ENCODE measurements at places on chromosomes 11 and 22. TPM values are rescaled to one million over a fixed set of nuclear protein-coding genes. Genes with fewer than 3 reads are reported as not detected.
A peak's percentile ranks its signal among the peaks of the same experiment; 100 is the strongest.

FAM180B gene
- not detected for total RNA-seq

ZNF280B gene
- total RNA-seq: 0.96 TPM

DNA sequence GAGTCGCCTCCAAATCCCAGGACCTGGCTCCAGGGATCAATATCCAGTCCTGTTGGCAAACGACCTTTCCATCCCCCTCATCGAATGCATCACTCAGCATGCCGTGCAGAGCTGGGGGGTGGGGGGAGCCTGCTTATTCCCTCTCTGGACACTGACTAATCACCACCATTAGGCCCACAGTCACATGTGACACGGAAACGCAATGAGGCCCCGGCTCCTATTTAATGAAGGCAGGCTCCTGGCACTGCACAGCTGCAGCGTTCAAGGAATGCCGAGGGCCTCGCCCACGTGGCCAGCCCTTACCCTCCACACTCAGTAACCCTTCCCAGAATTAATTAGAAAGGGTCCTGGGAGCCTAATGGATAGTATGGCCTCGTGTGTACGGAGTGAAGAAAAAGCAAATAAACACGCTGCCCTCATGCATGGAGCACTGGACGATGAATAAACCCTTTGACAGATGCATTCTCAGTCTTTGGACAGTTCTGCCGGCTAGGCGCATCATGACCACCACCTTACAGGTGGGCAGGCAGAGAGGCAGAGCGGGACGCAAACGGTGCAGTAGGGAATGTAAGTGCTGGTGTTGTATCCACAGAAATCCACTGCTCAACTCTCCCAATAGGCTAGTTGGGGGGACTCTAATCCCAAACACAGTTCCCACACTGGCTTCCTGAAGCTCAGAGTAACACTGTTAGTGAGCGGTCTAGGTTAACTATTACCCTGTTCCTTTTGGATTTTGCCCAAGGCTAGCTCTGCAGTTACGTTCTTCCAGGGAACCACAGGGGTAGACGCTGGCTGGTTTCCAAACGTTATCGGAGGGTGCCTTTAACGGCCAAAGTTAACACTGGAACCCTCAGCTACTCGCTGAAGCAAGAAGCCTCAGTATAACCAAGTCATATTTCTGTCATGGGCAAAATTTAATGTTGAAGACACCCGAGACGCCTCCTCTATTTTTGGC is 490.1 kb downstream of the OPCML start:
- no peak overlapping the region for H3K27ac ChIP-seq
- H3K27me3 ChIP-seq: no peaks in the 10 kb centered on the region
- no peak overlapping the region for H3K4me3 ChIP-seq
- DNase-seq: no peak

GRCh38 chr22:39422101-39422500 is 22.5 kb downstream of the TAB1 start:
- no peaks in the 10 kb centered on the region for H3K4me1 ChIP-seq
- H3K4me3 ChIP-seq: no peak overlapping the region
- H3K27ac ChIP-seq: no peak overlapping the region
- DNase-seq: no peak

GRCh38 chr11:113871336-113871735 is 4.0 kb downstream of the USP28 start:
- H3K27me3 ChIP-seq: no peaks in the 10 kb centered on the region
- H3K27ac ChIP-seq: no peak overlapping the region
- no peaks in the 10 kb centered on the region for H3K36me3 ChIP-seq
- no peak for DNase-seq
- peaks cover 7% of the 10 kb centered on the region for H3K4me1 ChIP-seq

DNA sequence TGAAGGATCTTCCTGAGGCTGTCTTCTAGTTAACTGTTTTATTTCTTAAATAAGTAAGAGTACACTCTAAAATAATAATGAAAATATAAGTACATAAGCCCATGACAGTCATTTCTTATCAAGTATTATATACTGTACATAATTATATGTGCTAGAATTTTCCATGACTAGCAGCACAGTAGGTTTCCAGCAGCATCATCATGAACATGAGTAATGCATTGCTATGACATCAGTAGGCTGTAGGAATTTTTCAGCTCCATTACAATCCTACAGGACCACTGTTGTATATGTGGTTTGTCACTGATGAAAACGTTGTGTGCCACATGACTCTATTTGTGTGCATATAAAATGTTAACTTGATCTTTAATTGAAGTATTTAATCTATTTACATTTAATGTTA is 22.0 kb downstream of the ZNF202 start:
- H3K36me3 ChIP-seq: no peaks in the 10 kb centered on the region
- H3K27me3 ChIP-seq: no peaks in the 10 kb centered on the region
- H3K27ac ChIP-seq: no peak overlapping the region
- no peak overlapping the region for H3K4me3 ChIP-seq

DNA sequence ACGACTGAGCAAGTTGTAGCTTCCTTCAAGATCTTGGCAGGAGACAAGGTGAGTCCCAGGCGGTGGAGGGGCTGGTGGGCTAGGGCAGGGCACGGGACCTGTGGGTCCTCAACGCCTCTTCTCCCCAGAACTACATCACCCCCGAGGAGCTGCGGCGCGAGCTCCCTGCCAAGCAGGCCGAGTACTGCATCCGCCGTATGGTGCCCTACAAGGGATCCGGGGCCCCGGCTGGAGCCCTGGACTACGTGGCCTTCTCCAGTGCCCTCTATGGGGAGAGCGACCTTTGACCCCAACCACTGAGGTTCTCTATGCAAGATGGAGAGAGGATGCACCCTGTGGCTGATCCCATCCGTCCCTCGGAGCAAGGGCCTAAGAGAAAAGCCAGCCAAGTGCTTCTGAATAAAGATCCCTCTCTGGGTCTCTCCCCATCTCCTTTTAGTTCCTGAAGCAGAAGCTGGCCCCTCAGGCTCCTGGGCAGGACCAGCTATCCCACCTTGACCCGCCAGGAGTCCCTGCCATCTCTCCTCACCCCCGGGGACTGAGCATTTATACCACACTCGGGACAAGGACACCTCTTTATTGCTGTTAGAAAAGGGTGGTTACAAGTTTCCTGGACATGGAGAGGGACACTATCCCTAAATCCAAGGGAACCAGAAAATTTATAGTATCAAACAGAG is 5.4 kb downstream of the CTSF start:
- H3K4me1 ChIP-seq: no peaks in the 10 kb centered on the region
- no peak for DNase-seq
- peaks cover 3% of the 10 kb centered on the region for H3K27me3 ChIP-seq
- no peak overlapping the region for H3K4me3 ChIP-seq

- peaks cover 4% of the 10 kb centered on the region for H3K36me3 ChIP-seq
- peak overlapping the region; percentile 84 for H3K27ac ChIP-seq
- DNase-seq: no peak
- H3K27me3 ChIP-seq: no peaks in the 10 kb centered on the region
Measured at GRCh38 chr11:67272327-67273259, 6.3 kb downstream of the GRK2 start.

DNA sequence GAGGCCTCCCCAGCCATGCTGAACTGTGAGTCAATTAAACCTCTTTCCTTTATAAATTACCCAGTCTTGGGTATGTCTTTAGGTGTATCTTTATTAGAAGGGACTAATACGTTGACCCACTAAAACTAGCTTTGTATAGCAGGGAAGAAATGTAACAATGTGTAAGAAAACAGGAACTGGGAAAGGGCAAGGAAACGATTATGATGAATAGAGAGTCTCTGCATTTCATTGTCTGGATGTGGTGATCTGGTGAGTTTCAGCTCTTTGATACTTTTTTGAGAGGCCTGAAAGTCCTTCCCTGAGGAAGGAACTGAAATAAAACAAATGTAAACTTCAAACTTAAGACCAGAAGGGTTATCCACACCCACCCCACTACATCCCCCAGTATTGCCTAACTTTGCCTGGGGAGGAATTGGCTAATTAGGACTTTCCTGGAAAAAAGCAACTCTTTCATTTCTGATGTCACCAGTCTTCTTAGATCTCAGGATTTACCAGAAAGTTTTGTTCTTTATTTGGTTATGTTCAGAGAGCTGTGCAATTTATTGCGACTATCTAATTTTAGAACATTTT is 119.0 kb downstream of the LDLRAD3 start:
- no peak overlapping the region for H3K27ac ChIP-seq
- no peaks in the 10 kb centered on the region for H3K36me3 ChIP-seq
- H3K27me3 ChIP-seq: no peaks in the 10 kb centered on the region
- DNase-seq: no peak
- no peaks in the 10 kb centered on the region for H3K4me1 ChIP-seq

DNA sequence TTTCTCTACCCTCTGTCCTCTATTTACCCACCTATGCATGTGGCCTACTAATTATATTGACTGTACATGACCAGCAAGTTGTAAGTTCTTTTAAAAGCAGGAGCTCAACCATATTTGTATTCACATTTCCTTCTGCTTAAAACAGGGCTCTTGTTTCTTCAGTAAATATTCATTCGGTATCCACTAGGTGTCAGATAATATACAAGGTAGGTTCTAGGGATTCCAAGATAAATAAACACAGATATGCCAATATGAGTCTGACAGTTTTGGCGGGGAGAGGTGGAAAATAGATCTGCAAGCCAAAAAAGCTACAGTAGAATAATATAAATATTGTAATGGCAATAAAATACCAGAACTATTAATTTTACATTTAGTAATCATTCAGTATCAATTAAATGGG is 15.3 kb upstream of the RAB30 start:
- no peak for DNase-seq
- no peaks in the 10 kb centered on the region for H3K36me3 ChIP-seq
- no peak overlapping the region for H3K27ac ChIP-seq
- H3K4me1 ChIP-seq: no peaks in the 10 kb centered on the region

- H3K36me3 ChIP-seq: no peaks in the 10 kb centered on the region
- no peak for DNase-seq
- H3K4me3 ChIP-seq: no peak overlapping the region
- no peaks in the 10 kb centered on the region for H3K27me3 ChIP-seq
- no peaks in the 10 kb centered on the region for H3K4me1 ChIP-seq
Measured at GRCh38 chr11:117861151-117862018, 15.1 kb downstream of the FXYD6 start.
